ENCODE measurements at places on chromosomes 1 and 21. TPM values are rescaled to one million over a fixed set of nuclear protein-coding genes. Genes with fewer than 3 reads are reported as not detected.

- no peak overlapping the region for H3K27ac ChIP-seq
- no peak overlapping the region for H3K4me3 ChIP-seq
- H3K36me3 ChIP-seq = no peaks in the 10 kb centered on the region
- H3K4me1 ChIP-seq = peaks cover 10% of the 10 kb centered on the region
Observed at GRCh38 chr1:167447521-167448136, 70.7 kb downstream of the CD247 start.

GRCh38 chr1:163231385-163231784 is 28.7 kb upstream of the RGS5 start:
- H3K27me3 ChIP-seq = no peaks in the 10 kb centered on the region
- no peak overlapping the region for H3K27ac ChIP-seq
- H3K4me3 ChIP-seq = no peak overlapping the region
- H3K36me3 ChIP-seq = no peaks in the 10 kb centered on the region

DNA sequence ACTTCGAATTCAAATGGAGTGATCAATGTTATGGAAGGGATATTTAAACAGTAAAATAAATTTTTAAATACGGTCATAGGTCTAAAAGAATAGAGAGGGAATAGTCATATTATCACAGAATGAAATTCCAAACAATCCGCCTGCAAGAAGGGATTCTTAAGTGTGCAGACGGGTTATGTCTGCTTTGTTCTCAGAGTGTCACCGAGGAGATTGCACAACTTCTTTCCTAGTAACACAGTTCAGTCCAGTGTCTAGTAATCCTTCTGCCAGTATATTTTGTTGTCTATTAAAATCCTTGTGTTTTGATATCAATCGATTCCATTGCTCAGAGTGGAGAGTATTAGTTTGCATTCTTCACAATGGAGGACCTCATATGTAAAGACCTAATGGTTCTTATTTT is 48.4 kb downstream of the LRRC53 start:
- no peaks in the 10 kb centered on the region for H3K27me3 ChIP-seq
- peak overlapping the region; percentile 51 for H3K27ac ChIP-seq
- H3K36me3 ChIP-seq = no peaks in the 10 kb centered on the region
- no peak overlapping the region for H3K4me3 ChIP-seq
- no peaks in the 10 kb centered on the region for H3K4me1 ChIP-seq
- DNase-seq = no peak

Gene F13B
- not detected for total RNA-seq

GRCh38 chr1:203682473-203683383 is 56.1 kb downstream of the ATP2B4 start:
- DNase-seq = no peak
- peaks cover 17% of the 10 kb centered on the region for H3K4me1 ChIP-seq
- H3K27me3 ChIP-seq = no peaks in the 10 kb centered on the region
- H3K4me3 ChIP-seq = no peak overlapping the region
- peaks cover 20% of the 10 kb centered on the region for H3K36me3 ChIP-seq

DNA sequence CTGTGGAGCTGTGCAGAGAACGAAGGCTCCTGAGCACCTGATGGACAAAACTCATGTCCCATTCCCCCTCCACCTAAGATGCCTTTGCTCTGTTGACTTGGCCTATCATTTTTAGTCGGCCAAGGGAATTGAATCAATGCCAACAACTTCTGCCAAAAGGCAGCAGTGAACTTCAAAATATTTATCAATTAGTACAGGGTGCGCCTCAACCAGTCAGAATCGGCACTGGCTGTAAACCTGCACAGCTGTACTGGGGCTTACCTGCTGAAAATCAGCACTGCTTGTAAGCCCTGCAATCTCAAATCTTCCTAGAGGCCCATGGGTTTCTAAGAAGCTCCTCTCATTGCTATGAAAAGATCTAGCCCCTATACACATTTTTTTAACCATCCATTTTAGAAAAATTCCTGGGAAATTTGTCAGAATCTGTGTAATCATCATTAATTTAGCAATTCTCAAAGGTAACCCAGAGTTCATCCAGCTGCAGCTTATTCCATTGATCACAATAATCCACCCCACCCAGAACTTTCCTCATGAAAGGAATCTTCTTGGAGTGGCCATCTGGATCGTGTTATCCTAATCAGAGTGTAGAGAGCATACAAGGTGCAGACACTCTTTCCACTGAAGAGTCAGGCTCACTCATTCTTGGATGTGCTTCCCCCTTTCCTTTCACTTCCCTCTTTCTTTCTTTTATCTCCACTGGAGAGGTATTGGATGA is 40.2 kb downstream of the ADAMTS1 start:
- H3K4me1 ChIP-seq = no peaks in the 10 kb centered on the region
- no peaks in the 10 kb centered on the region for H3K27me3 ChIP-seq
- H3K27ac ChIP-seq = no peak overlapping the region
- H3K4me3 ChIP-seq = no peak overlapping the region

Gene IL19
- total RNA-seq = not detected
